Osteocyte (in vitro differentiated cells): ENCODE measurements at places on chromosomes 16 and 17. TPM values are rescaled to one million over a fixed set of nuclear protein-coding genes. Genes with fewer than 3 reads are reported as not detected.

GRCh38 chr17:59521465-59522126 lies 43.8 kb upstream of the DHX40 start:
- H3K27ac ChIP-seq: no peak overlapping the region
- H3K4me1 ChIP-seq: peaks cover 2% of the 10 kb centered on the region
- H3K4me3 ChIP-seq: no peak overlapping the region
- H3K36me3 ChIP-seq: no peaks in the 10 kb centered on the region
- peaks cover 30% of the 10 kb centered on the region for H3K27me3 ChIP-seq

- no peaks in the 10 kb centered on the region for H3K27me3 ChIP-seq
- peaks cover 17% of the 10 kb centered on the region for H3K4me1 ChIP-seq
- H3K27ac ChIP-seq: no peak overlapping the region
- H3K4me3 ChIP-seq: no peak overlapping the region
- H3K36me3 ChIP-seq: no peaks in the 10 kb centered on the region
- DNase-seq: no peak
Measured at GRCh38 chr17:45347444-45347843, 30.6 kb upstream of the MAP3K14 start.

GRCh38 chr16:50862818-50863643 lies 121.1 kb downstream of the CYLD start:
- no peak overlapping the region for H3K4me3 ChIP-seq
- peaks cover 13% of the 10 kb centered on the region for H3K4me1 ChIP-seq
- no peaks in the 10 kb centered on the region for H3K36me3 ChIP-seq
- no peak overlapping the region for H3K27ac ChIP-seq

DNA sequence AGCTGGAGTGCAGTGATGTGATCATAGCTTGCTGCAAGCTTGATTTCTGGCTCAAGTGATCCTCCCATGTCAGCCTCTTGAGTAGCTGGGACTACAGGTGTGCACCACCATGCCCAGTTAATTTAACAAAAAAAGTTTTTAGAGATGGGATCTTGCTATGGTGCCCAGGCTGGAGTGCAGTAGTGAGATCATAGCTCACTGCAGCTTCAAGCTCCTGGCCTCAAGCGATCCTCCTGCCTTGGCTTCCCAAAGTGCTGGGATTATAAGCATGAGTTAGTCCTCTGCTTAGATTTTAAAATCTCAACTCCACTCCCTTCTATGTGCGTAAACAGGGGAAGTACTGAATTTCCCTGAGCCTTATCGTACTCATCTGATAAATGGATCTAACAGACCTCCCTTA lies 6.3 kb downstream of the RABEP2 start:
- H3K27me3 ChIP-seq: no peaks in the 10 kb centered on the region
- H3K4me3 ChIP-seq: no peak overlapping the region
- DNase-seq: no peak
- H3K36me3 ChIP-seq: peaks cover 13% of the 10 kb centered on the region
- no peaks in the 10 kb centered on the region for H3K4me1 ChIP-seq

CSF3 gene
- not detected in 2 replicates for total RNA-seq

ZG16 gene
- total RNA-seq: not detected in 2 replicates

- peak; percentile 89 for DNase-seq
- no peak overlapping the region for H3K4me3 ChIP-seq
- peaks cover 33% of the 10 kb centered on the region for H3K27me3 ChIP-seq
- no peak overlapping the region for H3K27ac ChIP-seq
- H3K36me3 ChIP-seq: no peaks in the 10 kb centered on the region
- peaks cover 10% of the 10 kb centered on the region for H3K4me1 ChIP-seq
Measured at GRCh38 chr16:31868691-31869167, 4.9 kb upstream of the ZNF267 start.

HEATR9 gene
- total RNA-seq: not detected in 2 replicates

DNA sequence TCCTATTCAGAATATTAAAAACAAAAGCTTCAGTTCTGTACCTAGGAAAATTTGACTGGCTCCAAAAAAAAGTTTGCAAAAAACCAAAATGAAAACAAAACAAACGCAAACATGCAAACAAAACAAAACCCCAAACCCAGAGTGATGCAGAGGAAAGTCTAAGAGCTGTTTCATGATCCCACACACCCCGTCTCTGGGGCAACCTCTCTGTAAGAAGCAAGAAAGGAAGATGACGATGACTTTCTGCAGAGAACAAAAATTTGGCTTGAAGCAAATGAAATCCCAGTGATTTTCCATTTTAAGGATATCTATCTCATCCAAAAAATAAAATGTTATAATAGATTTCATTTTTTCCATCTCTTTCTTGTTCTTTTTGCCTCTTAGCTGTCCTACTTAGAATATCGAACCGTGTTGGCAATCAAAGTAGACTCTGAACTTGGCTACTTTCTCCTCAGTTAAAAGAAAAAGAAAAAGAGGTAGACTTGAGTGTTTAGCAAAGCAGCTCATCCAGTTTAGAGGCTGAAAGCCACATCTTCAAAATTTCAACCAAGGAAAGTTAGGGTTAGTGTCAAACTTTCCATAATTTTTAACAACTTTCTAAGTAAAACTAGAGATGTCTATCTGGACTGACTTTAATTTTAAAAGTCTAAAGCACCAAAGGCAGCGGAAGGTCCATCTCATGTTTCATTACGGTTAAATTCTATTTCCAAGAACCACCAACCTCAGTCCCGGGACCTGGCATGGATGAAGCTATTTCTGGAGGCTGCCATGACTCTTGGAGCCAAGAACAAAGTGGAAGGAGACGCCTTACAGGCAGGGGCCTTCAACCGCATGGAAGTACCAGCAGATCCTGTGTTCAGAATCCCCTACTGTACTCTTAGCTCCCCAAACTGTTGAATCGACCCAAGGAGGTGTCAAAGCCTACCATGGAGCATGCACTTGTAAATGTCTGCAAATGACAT lies 180.8 kb downstream of the XYLT1 start:
- no peak overlapping the region for H3K4me3 ChIP-seq
- no peak for DNase-seq
- no peaks in the 10 kb centered on the region for H3K27me3 ChIP-seq
- H3K36me3 ChIP-seq: peaks cover under 1% of the 10 kb centered on the region

- no peak for DNase-seq
- no peaks in the 10 kb centered on the region for H3K27me3 ChIP-seq
- no peak overlapping the region for H3K27ac ChIP-seq
- no peaks in the 10 kb centered on the region for H3K4me1 ChIP-seq
Measured at GRCh38 chr16:61366006-61366405, 670.2 kb downstream of the CDH8 start.

DNA sequence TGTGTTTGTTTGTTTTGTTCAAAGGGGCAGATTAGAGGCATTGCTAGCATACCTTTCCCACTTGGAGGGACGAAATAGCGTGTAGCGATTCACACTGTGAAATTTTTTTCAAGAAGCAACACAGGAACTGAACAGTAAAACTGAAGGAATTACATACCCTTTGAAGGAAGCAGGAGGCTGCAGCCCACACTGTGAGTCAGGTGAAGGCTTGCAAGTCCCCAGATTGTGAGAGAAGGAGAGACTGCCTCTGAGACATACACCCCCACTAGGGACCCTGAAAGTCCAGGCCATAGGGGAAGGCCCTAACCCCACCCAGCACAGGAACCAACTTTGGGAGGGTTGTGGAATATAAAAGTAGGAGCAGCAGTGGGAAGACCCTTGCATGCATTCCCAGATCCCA lies 69.6 kb upstream of the HS3ST3A1 start:
- H3K27me3 ChIP-seq: peaks cover 31% of the 10 kb centered on the region
- no peaks in the 10 kb centered on the region for H3K4me1 ChIP-seq
- H3K4me3 ChIP-seq: no peak overlapping the region
- no peaks in the 10 kb centered on the region for H3K36me3 ChIP-seq
- no peak overlapping the region for H3K27ac ChIP-seq

MAP2K4 gene
- 22.9 and 28.5 TPM in 2 replicates for total RNA-seq

TMIGD1 gene
- total RNA-seq: not detected in 2 replicates

DNA sequence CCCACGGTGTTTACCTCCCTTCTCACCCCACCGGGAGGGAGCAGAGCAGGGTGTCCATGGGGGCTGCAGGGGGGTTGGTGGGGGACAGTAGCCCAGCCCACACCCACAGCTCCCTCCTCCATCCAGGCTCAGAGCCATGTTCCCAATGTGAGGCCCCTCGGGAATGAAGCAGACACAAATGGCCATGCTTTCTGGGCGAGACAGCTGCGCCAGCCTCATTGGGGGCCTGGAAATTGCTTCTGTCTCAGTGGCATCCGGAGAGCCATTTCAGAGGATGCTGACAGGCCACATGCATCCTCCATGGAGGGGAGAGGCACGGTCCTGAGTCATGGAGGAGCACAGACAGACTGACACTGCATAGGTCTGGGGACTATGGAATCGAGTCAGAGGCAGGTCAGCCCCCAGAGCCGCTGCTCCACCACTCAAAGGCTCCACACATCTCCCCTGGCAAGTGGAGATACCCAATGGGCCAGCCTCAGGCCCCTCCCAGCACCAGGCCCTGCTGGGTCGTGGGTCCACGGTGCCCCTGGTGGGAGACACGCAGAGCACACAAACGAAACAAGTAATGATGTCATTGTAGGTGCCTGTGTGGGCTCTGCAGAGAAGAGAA lies 59.6 kb upstream of the ENPP7 start:
- no peak for DNase-seq
- H3K27ac ChIP-seq: no peak overlapping the region
- H3K4me3 ChIP-seq: no peak overlapping the region
- H3K4me1 ChIP-seq: no peaks in the 10 kb centered on the region
- peaks cover 51% of the 10 kb centered on the region for H3K27me3 ChIP-seq
- no peaks in the 10 kb centered on the region for H3K36me3 ChIP-seq

MOSMO gene
- total RNA-seq: 12.4 and 16.8 TPM in 2 replicates

NKD1 gene
- total RNA-seq: 0.43 and 0.63 TPM in 2 replicates

- peaks cover 2% of the 10 kb centered on the region for H3K27me3 ChIP-seq
- peaks cover 5% of the 10 kb centered on the region for H3K4me1 ChIP-seq
- H3K36me3 ChIP-seq: no peaks in the 10 kb centered on the region
- no peak overlapping the region for H3K27ac ChIP-seq
Measured at GRCh38 chr17:32993977-32994376, 2.3 kb downstream of the SPACA3 start.

DNA sequence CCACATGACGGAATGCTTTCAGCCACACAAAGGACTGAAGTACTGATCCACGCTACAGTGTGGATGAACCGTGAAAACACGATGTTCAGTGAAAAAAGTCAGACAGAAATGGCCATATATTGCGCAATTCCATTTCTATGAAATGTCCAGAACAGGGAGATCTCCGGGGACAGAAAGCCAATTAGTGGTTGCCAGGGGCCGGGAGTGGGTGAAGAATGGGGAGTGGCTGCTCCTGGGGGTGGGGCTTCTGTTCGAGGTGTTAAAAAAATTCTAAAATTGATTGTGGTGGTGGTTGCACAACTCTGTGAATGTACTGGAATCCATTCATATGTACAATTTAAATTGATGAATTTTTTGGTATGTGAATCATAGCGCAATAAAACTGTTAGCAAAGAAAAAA lies 154.8 kb upstream of the HSBP1 start:
- H3K36me3 ChIP-seq: no peaks in the 10 kb centered on the region
- no peaks in the 10 kb centered on the region for H3K27me3 ChIP-seq
- peaks cover 7% of the 10 kb centered on the region for H3K4me1 ChIP-seq
- H3K4me3 ChIP-seq: no peak overlapping the region

DNA sequence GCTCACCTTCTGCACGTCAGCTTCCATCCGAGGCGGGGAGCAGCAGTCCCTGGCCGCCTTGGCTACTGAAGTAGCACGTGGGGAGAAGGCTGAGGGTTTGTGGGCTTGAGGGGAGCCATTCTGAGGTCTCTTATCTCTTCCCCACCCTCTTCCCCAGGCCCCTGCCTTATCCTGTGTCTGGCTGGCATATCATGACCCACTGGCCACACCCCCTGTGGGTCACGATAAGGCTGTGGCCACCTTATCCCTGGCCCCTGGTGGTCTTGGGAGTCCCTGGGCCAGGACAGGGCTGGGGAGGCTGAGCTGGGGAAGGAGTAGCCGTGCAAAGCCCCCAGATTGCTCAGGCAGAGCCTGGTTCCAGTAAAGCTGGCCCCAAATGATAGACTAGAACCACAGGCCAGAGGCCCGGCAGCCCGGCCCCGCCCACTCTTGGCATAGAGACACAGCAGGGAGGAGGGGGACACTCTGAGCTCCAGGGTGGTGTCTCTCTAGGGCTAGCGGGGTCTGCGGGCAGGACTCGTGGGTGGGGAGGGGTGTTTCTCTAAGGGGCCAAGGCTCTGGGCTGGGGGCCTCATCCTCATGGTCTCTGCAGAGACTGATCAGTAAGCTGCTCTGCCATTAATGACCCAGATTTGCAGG lies 7.6 kb downstream of the SPNS2 start:
- H3K4me1 ChIP-seq: no peaks in the 10 kb centered on the region

GRCh38 chr16:85979605-85980004 lies 80.6 kb downstream of the IRF8 start:
- peaks cover 23% of the 10 kb centered on the region for H3K27me3 ChIP-seq
- no peaks in the 10 kb centered on the region for H3K4me1 ChIP-seq
- no peaks in the 10 kb centered on the region for H3K36me3 ChIP-seq
- DNase-seq: no peak

DNA sequence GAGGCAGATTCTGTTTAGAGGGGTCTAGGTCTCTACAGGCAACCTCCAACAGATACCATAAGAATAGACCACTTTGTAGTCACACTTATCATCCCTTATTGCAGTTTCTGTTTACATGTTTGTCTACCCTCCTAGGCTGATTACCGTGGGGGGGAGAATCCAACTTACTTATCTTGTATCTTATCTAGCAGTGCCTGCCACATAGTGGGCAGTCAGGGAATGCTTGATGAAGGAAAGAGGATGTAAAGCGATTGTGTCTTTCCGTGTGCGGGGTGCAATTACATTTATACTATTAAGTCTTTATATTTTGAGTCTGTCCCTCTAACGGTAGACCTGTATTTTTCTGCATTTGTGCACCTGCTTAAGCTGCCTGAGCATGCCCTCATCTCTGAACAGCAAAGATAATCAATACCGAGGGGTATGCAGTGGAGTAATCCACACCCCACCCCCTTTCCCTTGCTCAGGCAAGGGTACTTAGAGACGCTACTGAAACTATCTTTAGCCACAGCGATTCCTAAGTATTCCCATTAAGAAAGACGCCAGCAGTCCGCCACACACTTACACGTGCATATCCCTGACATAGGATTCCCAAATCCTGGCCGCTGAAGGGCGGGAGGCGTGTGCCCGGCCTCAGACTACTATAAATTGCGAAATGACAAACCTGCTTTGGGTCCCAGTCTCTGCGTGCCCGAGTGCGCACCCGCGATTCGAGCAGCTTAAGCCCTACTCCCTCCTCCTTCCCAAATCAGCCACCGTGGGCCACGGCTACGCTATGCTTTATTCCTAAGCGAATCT lies 635 bp upstream of the AATF start:
- peaks cover 29% of the 10 kb centered on the region for H3K4me1 ChIP-seq
- peaks cover 18% of the 10 kb centered on the region for H3K36me3 ChIP-seq
- peaks cover 49% of the 10 kb centered on the region for H3K27me3 ChIP-seq
- peak overlapping the region; percentile 94 for H3K27ac ChIP-seq
- H3K4me3 ChIP-seq: peak overlapping the region; percentile 95
- DNase-seq: no peak

GRCh38 chr17:2395258-2396181 lies 5.3 kb downstream of the MNT start:
- H3K27ac ChIP-seq: peak overlapping the region; percentile 98
- DNase-seq: no peak
- peaks cover 55% of the 10 kb centered on the region for H3K4me1 ChIP-seq
- H3K4me3 ChIP-seq: peak overlapping the region; percentile 61

GRCh38 chr17:43517615-43518386 lies 28.3 kb downstream of the ETV4 start:
- DNase-seq: no peak
- peaks cover 43% of the 10 kb centered on the region for H3K36me3 ChIP-seq
- H3K4me1 ChIP-seq: peaks cover 6% of the 10 kb centered on the region
- H3K27me3 ChIP-seq: no peaks in the 10 kb centered on the region
- no peak overlapping the region for H3K4me3 ChIP-seq
- H3K27ac ChIP-seq: no peak overlapping the region

- H3K4me3 ChIP-seq: no peak overlapping the region
- no peak for DNase-seq
- H3K4me1 ChIP-seq: peaks cover 17% of the 10 kb centered on the region
Measured at GRCh38 chr16:84183572-84183875, 3.3 kb downstream of the TAF1C start.

KRTAP1-1 gene
- total RNA-seq: not detected in 2 replicates

GDPD1 gene
- 3.0 and 3.3 TPM in 2 replicates for total RNA-seq
